MCF 10A (cell line): ENCODE measurements at places on chromosomes 5 and 9. TPM values are rescaled to one million over a fixed set of nuclear protein-coding genes. Genes with fewer than 3 reads are reported as not detected.
A peak's percentile ranks its signal among the peaks of the same experiment; 100 is the strongest.

DNA sequence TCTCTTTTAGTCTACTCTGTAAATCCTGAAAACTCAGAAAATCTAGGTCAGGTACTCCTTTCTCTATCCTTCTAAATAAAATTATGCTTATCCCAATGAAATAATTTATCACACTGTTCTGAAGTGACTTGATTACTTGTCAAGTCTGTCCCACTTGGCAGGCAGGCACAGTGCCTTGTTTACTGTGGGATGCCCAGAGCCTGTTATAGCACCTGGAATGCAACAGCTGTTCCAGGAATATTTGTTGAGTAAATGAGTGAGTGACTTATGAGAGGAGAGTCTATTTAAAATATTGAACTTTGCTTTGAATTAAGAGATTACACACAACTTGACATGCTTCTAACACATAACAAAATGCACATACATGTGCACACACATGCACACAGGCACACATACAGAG lies 130.0 kb downstream of the MPDZ start:
- no peak for DNase-seq

The CCNI2 gene
- 0.12 and 0.16 TPM in 2 replicates for total RNA-seq

- DNase-seq: peak; percentile 20
These were observed 39.6 kb downstream of the DMAC1 start for GRCh38 chr9:7760014-7760415.

GRCh38 chr5:96718635-96719077 lies 56.5 kb downstream of the CAST start:
- peak; percentile 99 for DNase-seq

DNA sequence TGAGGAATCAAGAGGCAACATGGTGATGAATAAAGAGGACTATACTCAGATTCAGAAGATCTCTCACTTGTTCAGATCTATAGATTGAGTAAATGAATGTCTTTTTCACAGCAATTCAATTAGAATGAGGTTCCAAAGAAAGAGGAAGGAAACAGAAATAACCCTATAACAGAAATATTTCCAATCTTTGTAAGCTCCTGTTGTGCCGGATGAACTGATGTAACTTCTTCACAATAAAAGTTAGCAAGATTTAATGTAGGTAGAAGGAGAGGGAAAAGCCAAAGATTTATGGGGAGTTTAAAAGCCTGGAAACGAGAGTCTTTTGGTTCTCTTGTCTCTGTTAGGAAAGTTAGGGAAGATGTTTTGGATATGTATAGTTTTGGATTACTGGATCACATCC lies 92.1 kb downstream of the PBX3 start:
- DNase-seq: no peak

GRCh38 chr9:112061152-112061740 lies 113.9 kb downstream of the SUSD1 start:
- DNase-seq: peak; percentile 92

GRCh38 chr5:96636594-96636993 lies 25.6 kb upstream of the CAST start:
- DNase-seq: no peak

GRCh38 chr5:149063896-149064478 lies 1.1 kb upstream of the SH3TC2 start:
- DNase-seq: no peak
